ENCODE measurements at places on chromosomes 1 and 21.
A peak's percentile ranks its signal among the peaks of the same experiment; 100 is the strongest.

DNA sequence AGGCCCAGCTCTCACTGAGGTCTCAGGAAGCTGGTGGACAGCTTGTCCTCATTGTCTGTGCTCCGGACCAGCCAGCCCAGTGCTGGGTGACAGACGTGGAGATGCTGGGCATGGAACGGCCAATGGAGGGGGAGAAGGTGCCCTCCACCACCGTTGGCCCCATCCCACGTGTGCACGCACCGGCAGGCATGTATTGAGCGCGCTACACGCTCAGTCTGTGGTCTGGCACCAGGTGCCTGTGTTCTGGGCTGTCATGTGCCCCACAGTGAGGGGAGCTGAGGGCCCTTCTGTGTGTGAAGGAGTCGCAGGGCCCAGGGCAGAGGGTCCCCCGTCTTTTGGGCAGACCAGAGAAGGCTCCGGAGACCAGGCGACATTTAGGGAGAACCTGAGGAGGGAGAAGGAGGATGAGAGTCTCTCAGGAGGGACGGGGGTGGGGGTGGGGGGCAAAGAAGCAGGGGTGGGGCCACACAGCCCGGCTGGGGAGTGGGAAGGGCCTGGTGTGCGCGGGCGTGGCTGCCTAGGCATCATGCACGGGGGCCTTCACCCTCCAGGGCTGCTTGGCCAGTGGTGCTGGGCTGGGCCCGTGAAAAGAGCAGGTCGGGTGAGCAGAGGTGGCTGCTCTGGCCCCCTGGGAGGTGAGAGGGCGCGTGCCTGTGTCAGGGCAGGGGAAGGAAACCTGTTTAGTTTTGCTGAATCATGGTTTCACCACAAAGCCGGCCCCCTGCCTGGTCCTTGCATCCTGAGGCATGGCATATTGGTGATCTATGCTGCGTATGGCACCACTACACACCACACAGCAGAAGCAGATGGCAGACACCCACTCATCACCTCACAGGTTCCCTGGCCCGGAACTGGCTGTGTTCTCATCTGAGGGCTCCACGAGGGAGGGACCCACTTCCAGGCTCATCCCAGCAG, 86.7 kb upstream of the TTC34 start:
- no peaks in the 10 kb centered on the region for H3K27me3 ChIP-seq
- H3K27ac ChIP-seq, result no peak overlapping the region
- DNase-seq, result no peak

DNA sequence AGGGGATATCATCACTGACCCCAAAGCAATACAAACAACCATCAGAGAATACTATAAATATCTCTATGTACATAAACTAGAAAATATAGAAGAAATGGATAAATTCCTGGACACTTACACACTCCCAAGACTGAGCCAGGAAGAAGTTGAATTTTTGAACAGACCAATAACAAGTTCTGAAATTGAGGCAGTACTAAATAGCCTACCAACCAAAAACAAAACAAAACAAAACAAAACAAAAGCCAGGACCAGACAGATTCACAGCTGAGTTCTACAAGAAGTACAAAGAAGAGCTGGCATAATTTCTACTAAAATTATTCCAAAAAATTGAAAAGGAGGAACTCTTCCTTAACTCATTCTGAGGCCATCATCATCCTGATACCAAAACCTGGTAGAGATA, 18.5 kb downstream of the CD84 start:
- no peak for DNase-seq
- H3K27me3 ChIP-seq, result no peaks in the 10 kb centered on the region
- no peaks in the 10 kb centered on the region for H3K36me3 ChIP-seq
- H3K27ac ChIP-seq, result no peak overlapping the region

DNA sequence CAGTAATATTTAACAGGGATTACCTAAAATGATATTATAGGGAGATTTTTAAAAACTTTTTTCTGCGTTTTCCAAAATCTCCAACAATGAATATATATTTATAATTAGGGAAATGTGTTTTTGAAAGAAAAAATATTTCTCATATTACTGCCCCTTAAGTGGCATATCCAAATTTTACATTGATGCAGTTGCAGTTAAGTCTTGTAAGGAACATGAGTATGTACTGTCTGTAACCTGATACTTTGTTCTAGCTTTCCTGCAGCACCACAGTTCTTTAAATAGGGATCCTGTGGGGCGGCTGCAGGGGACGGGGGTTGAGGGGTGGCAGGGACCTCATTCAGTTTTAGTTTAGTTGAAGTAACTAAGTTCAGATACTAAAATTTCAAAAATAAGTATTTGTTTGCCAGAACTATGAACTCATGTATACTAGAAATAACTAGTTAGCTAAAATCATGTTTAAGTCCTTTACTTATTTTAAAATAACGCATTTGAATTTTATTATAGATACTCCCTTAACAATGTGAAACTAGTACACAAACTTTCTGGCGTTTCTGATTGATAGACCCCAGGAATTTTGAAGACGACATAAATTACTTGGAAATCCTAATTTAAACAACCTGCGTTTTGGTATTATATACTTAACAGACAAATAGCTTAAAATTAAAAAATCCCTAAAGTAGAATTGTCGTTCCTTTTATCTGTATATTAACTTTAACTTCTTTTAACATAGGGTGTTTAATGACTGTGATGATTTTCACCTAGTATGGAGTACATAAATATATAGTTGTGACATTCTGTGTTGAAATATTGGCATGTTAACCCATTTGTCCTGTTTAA, 639 bp upstream of the DNAJB4 start:
- H3K27me3 ChIP-seq, result no peaks in the 10 kb centered on the region
- no peaks in the 10 kb centered on the region for H3K36me3 ChIP-seq
- peaks cover 28% of the 10 kb centered on the region for H3K4me1 ChIP-seq
- H3K27ac ChIP-seq, result peak overlapping the region; percentile 97
- no peak for DNase-seq
- peak overlapping the region; percentile 64 for H3K4me3 ChIP-seq

- no peaks in the 10 kb centered on the region for H3K27me3 ChIP-seq
- H3K27ac ChIP-seq, result no peak overlapping the region
- no peak overlapping the region for H3K4me3 ChIP-seq
These were observed 73.5 kb upstream of the KAZN start for GRCh38 chr1:14524826-14525636.

DNA sequence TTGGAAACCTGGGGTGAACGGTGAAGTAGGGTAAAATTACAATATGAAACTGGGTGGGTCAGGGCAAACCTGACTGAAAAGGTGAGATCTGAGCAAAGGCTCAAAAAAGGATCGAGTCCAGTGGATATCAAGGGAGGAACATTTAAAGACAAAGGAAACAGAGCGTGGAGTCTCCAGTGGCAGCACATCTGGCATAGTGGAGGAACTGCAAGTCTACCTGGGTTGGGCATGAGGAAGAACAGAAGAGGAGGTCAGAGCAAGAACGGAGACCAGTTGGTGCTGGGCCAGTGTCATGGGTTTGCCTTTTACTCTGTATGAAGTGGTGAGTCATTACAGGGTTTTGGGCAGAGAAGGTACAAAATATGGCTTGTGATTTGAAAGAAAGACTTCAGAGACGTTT, 163.7 kb downstream of the NTPCR start:
- H3K4me3 ChIP-seq, result no peak overlapping the region
- H3K27ac ChIP-seq, result peak overlapping the region; percentile 34
- no peak for DNase-seq
- peaks cover 33% of the 10 kb centered on the region for H3K4me1 ChIP-seq
- no peaks in the 10 kb centered on the region for H3K36me3 ChIP-seq

DNA sequence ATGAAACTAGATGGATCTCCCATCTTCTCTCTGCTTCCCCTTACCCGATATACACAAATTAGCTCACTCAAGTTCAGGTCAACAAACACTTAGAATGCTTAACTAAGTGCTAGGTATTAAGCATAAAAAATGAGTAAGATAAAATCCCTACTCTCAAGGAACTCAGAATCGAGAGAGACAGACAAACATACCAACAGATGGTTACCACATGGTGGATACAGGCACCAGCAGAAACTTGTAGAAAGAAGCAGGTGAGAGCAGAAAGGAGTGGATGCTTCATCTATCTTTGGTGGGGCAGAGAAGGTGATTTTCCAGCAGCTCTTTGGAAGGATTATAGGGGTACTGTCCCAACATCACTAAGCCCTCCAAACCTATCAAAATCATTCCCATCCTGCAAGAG, 32.2 kb downstream of the C8B start:
- DNase-seq, result no peak
- H3K4me1 ChIP-seq, result no peaks in the 10 kb centered on the region
- no peak overlapping the region for H3K4me3 ChIP-seq

- H3K36me3 ChIP-seq, result no peaks in the 10 kb centered on the region
- peaks cover 63% of the 10 kb centered on the region for H3K4me1 ChIP-seq
- no peaks in the 10 kb centered on the region for H3K27me3 ChIP-seq
- no peak for DNase-seq
- no peak overlapping the region for H3K27ac ChIP-seq
- H3K4me3 ChIP-seq, result no peak overlapping the region
These were observed 69.4 kb downstream of the C1orf21 start for GRCh38 chr1:184456189-184456588.

- H3K27ac ChIP-seq, result no peak overlapping the region
- H3K4me1 ChIP-seq, result no peaks in the 10 kb centered on the region
- H3K4me3 ChIP-seq, result no peak overlapping the region
These were observed 256.9 kb downstream of the PTBP2 start for GRCh38 chr1:96978444-96978843.

GRCh38 chr1:46960250-46960649, 19.0 kb upstream of the CYP4A11 start:
- H3K27ac ChIP-seq, result no peak overlapping the region
- no peak for DNase-seq
- H3K27me3 ChIP-seq, result no peaks in the 10 kb centered on the region
- no peaks in the 10 kb centered on the region for H3K36me3 ChIP-seq

DNA sequence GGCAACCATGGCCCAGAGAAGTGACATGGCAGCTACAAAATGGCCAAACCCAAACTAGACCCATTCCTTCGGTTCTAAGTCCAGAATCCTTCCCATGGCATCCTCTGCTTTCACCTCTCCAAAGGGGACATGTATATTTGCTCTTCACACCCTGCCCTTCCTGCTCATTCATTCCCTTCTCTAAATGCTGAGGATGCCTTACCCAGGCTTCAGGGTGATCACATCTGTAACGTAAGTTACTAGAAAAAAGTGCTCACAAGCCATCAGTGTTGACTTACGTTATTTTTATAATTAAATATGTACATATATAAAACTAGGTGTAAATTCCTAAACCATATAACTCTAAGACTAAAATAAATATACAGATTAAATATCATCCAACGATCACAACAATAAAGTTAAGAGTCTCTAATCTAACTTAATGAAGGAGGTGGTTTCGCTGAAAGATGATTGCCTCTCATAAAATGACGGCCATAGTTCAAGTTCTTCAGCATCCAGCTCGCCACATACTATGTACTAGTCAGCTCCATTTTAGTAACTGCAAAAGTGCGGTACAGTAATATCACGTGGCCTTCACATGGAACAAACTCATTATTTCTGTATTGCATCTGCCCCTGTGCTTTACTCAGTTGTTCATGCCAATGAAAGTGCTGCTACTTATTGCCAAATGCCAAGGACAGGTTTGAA, 74.6 kb downstream of the TENT5C start:
- DNase-seq, result no peak
- H3K4me1 ChIP-seq, result no peaks in the 10 kb centered on the region
- H3K27ac ChIP-seq, result no peak overlapping the region

- DNase-seq, result no peak
- no peaks in the 10 kb centered on the region for H3K36me3 ChIP-seq
- H3K4me1 ChIP-seq, result no peaks in the 10 kb centered on the region
- no peak overlapping the region for H3K27ac ChIP-seq
- H3K4me3 ChIP-seq, result no peak overlapping the region
- H3K27me3 ChIP-seq, result no peaks in the 10 kb centered on the region
These were observed 1332.4 kb upstream of the ADGRL2 start for GRCh38 chr1:80468356-80468755.

DNA sequence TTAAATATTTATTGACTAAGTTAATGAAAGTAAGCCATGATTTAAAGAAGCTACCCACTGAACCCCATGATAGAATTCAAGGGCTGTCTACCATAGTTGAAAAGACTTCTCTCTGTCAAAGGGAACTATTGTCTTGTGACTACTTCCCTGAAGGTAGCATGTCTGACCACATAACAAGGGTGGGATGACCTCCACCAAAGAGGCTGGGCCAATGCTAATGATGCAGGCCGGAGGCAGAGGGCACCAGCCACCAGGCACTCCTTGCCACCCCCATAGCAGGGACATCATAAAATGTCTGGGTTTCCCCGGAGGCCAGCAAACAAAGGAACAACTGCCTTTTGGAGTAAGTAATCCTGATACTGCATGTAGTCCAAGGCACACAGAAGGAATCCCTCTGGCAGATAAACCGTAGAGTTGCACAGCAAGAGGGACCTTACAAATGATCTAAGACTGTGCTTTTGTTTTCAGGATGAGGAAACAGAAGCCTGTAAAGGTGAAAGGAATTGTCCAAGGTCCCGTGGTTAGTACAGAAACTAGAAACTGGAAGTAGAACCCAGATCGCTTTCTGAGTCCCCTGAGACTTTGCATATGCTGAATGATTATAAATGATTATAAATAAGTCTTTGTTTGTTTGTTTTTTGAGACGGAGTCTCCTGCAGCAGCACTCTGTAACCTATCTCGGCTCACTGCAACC, 33.5 kb upstream of the ITPKB start:
- H3K36me3 ChIP-seq, result no peaks in the 10 kb centered on the region
- no peak overlapping the region for H3K27ac ChIP-seq
- no peak for DNase-seq
- no peaks in the 10 kb centered on the region for H3K27me3 ChIP-seq
- H3K4me3 ChIP-seq, result no peak overlapping the region

GRCh38 chr1:33455539-33456501, 16.6 kb upstream of the ZSCAN20 start:
- H3K27me3 ChIP-seq, result no peaks in the 10 kb centered on the region
- H3K4me3 ChIP-seq, result no peak overlapping the region
- H3K36me3 ChIP-seq, result no peaks in the 10 kb centered on the region
- H3K4me1 ChIP-seq, result peaks cover 8% of the 10 kb centered on the region
- H3K27ac ChIP-seq, result no peak overlapping the region

DNA sequence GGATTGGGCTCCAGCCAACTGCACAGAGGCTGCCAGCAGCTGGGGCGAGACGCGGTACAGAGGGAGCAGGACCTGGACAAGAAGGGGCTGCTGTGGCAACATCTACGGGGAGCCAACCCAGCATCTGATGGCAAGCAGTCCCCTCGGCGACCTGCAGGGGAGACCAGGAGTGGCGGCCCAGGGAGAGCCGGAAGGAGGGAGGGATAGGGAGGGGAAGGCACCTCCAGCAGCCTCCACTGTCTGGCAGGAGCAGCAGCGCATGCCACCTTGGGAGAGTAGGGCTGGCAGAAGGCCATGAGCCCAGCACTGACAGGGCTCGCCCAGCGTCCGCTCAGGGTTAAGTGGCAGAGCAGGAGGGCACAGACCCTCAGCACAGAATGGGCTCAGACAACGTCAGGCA, 17.3 kb downstream of the CHD5 start:
- no peaks in the 10 kb centered on the region for H3K36me3 ChIP-seq
- H3K4me3 ChIP-seq, result no peak overlapping the region
- H3K27me3 ChIP-seq, result no peaks in the 10 kb centered on the region
- H3K4me1 ChIP-seq, result no peaks in the 10 kb centered on the region
- DNase-seq, result no peak

DNA sequence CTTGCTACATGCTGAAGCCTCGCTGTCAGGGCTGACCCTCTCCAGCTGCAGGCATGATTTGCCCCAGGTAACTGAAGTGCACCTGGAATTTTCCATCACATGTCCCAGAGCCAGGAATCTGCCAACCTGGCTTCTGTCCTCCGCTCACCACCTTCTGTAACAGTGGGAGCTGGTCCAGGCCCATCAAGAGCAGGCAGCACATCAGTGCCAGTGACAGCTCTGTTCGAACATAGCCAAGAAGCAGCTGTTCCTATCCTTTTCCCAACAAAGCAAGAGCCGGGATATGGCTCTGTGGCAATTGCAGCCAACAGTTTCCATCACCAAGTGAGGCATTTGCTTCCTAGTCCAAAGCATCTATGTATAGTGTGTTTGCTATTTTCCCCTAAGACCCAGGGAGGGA, 42.2 kb upstream of the KANK4 start:
- H3K4me1 ChIP-seq, result no peaks in the 10 kb centered on the region
- no peak overlapping the region for H3K4me3 ChIP-seq
- no peaks in the 10 kb centered on the region for H3K27me3 ChIP-seq
- no peak for DNase-seq

Measured in vagina (tissue), 2 donors.